Stimulated activated CD8-positive, alpha-beta memory T cell treated with anti-CD3 and anti-CD28 coated beads, Interleukin-4, amount 100 ng/mL, for 1 hour (primary cell): ENCODE measurements at places on chromosomes 7 and 10.

- DNase-seq: no peak
These were observed 145.0 kb upstream of the TMEM229A start for GRCh38 chr7:124177891-124178290.

DNA sequence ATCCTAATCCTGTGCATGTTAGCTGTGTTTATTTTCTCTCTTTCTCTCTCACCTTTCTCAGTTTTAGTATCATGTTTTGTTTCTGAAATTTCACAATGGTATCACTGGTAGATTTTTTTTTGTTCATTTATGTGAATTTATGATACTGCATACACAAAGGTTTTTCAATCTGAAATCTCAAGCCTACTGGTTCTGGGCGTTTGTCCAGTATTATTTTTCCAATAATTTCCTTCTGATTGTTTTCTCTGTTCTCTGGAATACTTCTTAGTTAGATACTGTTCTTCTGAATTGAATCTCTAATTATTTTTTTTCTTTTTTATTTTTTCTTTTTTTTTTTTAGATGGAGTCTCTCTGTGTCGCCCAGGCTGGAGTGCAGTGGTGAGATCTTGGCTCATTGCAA is 96.2 kb upstream of the TMEM72 start:
- no peak for DNase-seq

- no peak for DNase-seq
These were observed 54.6 kb upstream of the BMPER start for GRCh38 chr7:33850768-33851167.

DNA sequence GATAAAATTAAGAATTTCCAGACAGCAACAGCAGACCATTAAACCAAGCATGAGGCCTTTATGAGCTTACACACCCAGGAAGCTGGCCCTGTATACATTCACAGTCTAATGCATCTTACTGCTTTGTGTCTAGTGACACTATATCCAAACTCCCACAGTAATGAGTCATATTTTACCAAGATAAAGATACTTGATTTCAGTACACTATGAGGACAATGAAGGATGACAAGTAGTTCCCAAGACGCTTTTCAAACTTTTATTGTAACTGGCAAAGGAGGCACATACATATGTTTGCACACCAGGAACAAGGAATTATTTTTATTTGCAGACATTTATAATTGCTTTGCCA is 148.0 kb downstream of the TSPAN12 start:
- DNase-seq: no peak

- no peak for DNase-seq
These were observed 44.5 kb upstream of the COMTD1 start for GRCh38 chr10:75280236-75280635.

DNA sequence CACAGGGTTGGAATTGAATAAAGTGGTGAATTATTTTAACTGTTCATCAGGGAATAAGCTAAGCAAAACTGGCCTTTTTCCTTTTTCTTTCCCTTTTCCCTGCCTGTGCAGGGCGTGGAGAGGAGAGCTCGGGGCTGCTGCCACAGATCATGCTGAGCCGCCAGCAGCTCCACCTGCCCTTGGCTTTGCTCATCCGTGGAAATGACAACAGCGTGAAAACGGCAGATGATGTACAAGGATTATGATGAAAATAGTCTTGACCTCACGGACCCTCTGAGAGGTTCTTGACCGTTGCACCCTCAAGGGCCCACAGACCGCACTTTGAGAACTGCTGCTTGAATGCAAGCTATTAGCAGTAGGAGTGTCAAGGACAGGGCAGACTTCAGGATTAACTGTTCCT is 10.6 kb downstream of the PPP2R2D start:
- no peak for DNase-seq

DNA sequence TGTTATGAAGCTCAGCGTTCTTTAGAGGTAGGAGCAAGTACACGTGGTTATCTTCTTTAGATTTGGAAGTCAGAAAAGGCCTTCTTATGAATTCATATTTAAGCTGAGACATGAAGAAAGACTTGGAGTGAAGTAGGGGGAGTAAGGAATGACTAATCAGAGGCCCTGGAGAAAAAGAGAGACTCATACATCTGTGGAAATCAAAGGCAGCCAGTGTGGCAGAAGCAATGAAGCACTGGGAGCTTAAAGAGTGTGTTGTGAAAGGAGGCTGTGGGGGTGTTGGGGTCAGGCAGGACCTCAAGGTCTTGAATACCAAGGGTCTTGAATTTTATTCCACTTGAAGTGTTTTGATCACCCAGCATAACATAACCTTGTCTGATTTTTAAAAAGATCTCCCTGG is 35.7 kb upstream of the FGL2 start:
- no peak for DNase-seq

DNA sequence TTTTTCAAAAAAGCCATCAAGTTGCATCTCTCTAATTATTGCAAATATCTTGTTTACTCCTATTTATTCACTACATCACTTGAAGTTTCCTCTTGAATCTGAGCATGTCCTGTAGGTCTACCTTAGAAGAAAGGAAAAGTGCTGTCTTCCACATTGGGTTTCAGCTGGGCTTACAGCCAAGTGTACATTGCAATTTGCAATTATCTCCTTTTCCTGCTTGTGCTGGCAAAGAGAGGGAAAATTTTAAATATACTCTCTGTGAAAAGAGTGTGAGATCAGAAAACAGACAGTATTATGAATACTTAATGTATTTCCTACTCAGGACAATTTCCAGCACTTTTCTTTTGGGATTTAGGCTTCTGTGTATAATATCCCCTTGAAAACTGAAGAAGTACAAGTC is 839.7 kb downstream of the CNTNAP2 start:
- DNase-seq: no peak

DNA sequence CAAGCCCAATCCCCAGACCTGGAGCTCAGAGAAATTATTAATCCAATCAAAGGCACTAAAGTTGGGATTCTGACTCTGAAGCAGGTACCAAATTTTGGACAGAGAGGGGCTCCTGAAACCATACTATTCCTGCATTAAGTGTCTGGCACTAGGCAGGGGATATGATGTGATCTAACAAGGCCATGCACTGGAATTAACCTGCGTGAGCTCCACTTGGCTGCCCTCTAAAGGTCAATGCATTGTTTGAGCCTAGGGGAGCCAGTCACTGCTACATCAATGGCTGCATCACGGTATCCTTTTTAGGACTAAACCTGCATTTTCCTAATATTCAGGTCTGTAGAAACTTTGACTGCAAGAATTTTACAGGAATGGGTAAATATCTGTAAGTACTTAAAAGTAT is 42.1 kb downstream of the ST8SIA6 start:
- no peak for DNase-seq

DNA sequence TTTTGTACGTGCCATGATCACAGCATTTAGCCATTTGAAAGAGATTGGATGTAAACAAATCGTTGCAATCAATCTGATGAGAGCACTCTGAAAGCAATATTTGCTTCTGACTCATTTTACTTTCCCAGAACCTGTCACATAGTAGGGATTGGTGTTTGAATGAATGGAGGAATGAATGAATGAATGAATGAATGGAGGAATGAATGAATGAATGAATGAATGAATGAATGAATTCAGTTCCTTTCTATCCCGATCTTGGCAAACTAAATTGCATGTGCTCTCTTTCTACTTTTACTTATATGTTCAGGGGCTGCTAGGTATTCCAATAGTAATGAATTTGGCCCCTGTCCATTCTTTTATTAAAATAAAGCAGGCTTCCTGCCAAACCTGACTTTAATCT is 1091.7 kb upstream of the CELF2 start:
- no peak for DNase-seq

GRCh38 chr10:132532749-132533560 is 4.6 kb upstream of the INPP5A start:
- DNase-seq: no peak

- DNase-seq: no peak
These were observed 246.8 kb downstream of the CELF2 start for GRCh38 chr10:11264296-11265048.

- no peak for DNase-seq
These were observed 40.8 kb upstream of the HGF start for GRCh38 chr7:81810476-81811155.

DNA sequence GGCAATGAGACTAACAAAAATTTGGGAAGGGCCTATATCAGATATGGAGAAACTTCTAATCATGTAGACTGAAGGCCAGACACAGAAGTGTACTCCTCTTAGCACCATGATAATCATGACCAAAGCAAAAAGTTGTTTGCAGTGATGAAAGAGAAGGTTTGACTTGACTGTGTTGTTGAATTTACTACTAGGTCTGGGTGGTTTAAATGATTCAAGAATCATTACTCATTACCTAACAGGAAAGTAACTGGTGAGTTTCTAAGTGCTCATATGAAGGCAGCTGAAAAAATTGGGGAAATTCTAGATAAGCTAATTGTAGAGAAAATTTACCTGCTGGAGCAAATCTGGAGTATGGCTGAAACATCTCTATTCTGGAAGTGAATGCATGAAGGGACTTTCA is 451.5 kb upstream of the SORCS1 start:
- DNase-seq: no peak

DNA sequence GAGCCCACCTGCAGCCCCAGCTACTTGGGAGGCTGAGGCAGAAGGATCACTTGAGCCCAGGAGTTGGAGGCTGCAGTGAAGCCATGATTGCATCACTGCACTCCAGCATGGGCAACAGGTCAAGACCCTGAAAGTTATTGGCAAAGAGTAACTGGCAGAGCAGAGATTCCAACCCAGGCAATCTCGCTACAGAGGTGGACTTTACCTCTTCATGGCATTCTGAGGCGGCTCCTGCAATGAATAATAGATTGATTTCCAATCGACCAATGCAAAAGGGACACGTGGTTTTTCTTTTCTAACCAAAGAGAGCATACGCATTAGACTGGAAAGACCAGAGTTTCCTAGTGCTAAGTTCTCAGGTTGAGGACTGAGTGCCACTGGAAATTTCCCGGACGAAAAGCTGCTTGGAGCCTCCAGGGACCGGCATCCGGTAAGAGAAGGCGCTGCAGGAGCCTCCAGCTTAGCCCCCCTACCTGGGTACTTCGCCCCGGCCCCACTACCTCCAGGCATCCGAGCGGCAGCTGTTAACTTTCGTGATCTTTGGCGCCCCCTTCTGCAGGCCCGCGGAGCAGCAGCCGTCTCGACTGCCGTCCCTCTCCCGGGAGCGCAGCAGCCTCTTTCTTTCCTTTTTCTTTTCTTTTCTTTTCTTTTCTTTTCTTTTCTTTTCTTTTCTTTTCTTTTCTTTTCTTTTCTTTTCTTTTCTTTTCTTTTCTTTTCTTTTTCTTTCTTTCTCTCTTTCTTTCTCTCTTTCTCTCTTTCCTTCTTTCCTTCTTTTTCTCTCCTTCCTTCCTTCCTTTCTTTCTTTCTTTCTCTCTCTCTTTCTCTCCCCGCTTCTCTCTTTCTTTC is 4.1 kb downstream of the MBLAC1 start:
- peak; percentile 67 for DNase-seq

DNA sequence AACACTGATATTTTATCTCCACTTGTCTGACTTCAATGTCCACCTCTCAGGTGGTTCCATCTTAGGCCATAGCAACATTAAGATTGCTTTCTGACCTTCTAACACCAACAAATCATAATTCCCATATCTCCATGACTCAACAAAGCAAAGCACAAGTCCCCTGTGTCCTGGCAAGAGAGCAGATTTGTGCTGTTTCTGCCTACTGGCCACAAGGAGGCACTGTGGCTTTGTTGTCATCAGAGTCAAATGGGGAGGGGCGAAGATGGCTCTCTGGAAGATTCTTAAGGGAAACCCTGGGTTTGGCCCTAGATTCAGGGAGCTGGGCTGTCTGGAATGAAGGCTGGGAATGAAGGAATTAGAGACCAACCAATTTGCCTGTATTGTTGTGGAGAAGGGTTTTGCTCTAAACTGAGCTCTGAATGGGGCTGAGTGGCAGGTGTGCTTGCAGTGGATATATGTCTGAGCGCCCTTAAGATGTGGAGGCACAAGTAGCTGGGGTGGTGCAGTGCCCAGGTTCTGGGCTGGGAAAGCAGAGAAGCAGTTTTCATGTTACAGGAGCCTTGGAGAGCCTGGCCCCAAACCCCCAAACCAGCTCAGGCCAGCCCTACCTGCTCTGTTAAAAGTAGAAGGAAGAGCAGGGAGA is 154.8 kb upstream of the PRSS58 start:
- no peak for DNase-seq
